ENCODE measurements at places on chromosomes 13 and 19. TPM values are rescaled to one million over a fixed set of nuclear protein-coding genes. Genes with fewer than 3 reads are reported as not detected.

Gene CEACAM7
- 0.03 TPM for total RNA-seq

Gene MYPOP
- 10.1 TPM for total RNA-seq

Gene PSG6
- total RNA-seq = not detected

Gene RNF113B
- not detected for total RNA-seq

Gene MYO1F
- 0.24 TPM for total RNA-seq

Gene SBK3
- 1.5 TPM for total RNA-seq

Gene ABHD13
- total RNA-seq = 5.6 TPM

Gene ZNF66
- not detected for total RNA-seq

Gene SUGP2
- total RNA-seq = 30.3 TPM
